H9 (cell line): ENCODE measurements at places on chromosomes 12 and 14. TPM values are rescaled to one million over a fixed set of nuclear protein-coding genes. Genes with fewer than 3 reads are reported as not detected.

- no peak overlapping the region for H3K4me3 ChIP-seq
- H3K27me3 ChIP-seq = no peaks in the 10 kb centered on the region
- H3K4me1 ChIP-seq = no peaks in the 10 kb centered on the region
- no peaks in the 10 kb centered on the region; the same call in 1 of the 3 replicates for H3K36me3 ChIP-seq
These were observed 47.9 kb downstream of the NUAK1 start for GRCh38 chr12:106090591-106091445.

- peaks cover 12% of the 10 kb centered on the region for H3K36me3 ChIP-seq
- H3K4me1 ChIP-seq = no peaks in the 10 kb centered on the region
- DNase-seq = peak; percentile 77
- no peak overlapping the region for H3K27ac ChIP-seq
- no peak overlapping the region for H3K4me3 ChIP-seq
These were observed 69.4 kb upstream of the EVL start for GRCh38 chr14:99995700-99996356.

- no peak overlapping the region for H3K27ac ChIP-seq
- H3K4me1 ChIP-seq = no peaks in the 10 kb centered on the region
- no peak for DNase-seq
- H3K4me3 ChIP-seq = no peak overlapping the region
These were observed 164.3 kb downstream of the SLC5A8 start for GRCh38 chr12:101045486-101046464.

- no peak overlapping the region for H3K4me3 ChIP-seq
- H3K4me1 ChIP-seq = no peaks in the 10 kb centered on the region
- H3K27me3 ChIP-seq = no peaks in the 10 kb centered on the region
- DNase-seq = no peak
- H3K36me3 ChIP-seq = peaks cover 7% of the 10 kb centered on the region; the same call in 2 of the 3 replicates
- H3K27ac ChIP-seq = no peak overlapping the region
These were observed 44.2 kb downstream of the ARID2 start for GRCh38 chr12:45773747-45774146.

- H3K36me3 ChIP-seq = no peaks in the 10 kb centered on the region
- no peaks in the 10 kb centered on the region for H3K4me1 ChIP-seq
These were observed 325.1 kb downstream of the AEBP2 start for GRCh38 chr12:19764408-19764807.

DNA sequence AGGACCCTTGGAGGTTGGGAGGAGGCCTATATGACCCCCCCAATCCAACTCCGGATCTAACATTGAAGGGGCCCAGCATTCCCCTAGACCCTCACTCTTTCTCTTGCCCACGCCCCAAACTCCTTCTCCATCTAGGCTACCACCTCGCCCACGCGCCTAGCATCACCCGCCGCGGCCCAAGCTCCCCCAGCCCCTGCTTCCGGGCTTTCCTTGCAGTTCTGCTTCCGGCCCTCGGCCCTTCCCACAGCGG is 445 bp downstream of the CERS5 start:
- no peaks in the 10 kb centered on the region for H3K4me1 ChIP-seq
- peak overlapping the region; percentile 91 for H3K4me3 ChIP-seq
- no peak for DNase-seq
- no peaks in the 10 kb centered on the region for H3K27me3 ChIP-seq
- H3K27ac ChIP-seq = peak overlapping the region; percentile 25

- no peaks in the 10 kb centered on the region for H3K4me1 ChIP-seq
- no peak overlapping the region for H3K4me3 ChIP-seq
- H3K27ac ChIP-seq = no peak overlapping the region
- H3K27me3 ChIP-seq = no peaks in the 10 kb centered on the region
- no peaks in the 10 kb centered on the region for H3K36me3 ChIP-seq
These were observed 88.1 kb upstream of the CPSF6 start for GRCh38 chr12:69151254-69151764.

DNA sequence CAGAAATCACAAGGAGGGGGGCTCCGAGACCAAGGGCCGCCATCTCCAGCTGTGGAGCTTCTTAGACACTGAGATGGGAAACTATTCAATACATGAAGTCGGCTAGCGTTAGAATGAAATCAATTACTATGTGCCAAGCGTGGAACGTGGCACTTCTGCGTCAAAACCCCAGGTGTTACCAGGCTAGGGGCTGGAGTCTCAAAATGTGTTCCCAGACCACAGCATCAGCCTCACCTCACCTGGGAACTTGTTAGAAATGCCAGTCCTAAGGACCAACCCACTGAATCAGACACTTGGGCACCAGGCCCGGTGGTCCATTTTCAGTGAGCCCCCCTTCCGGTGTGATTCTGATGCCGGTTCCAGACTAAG is 5.0 kb upstream of the SETD1B start:
- DNase-seq = no peak
- no peak overlapping the region for H3K27ac ChIP-seq
- H3K4me3 ChIP-seq = peak overlapping the region; percentile 75
- H3K27me3 ChIP-seq = no peaks in the 10 kb centered on the region

IL31 gene
- total RNA-seq = not detected in 2 replicates

DNA sequence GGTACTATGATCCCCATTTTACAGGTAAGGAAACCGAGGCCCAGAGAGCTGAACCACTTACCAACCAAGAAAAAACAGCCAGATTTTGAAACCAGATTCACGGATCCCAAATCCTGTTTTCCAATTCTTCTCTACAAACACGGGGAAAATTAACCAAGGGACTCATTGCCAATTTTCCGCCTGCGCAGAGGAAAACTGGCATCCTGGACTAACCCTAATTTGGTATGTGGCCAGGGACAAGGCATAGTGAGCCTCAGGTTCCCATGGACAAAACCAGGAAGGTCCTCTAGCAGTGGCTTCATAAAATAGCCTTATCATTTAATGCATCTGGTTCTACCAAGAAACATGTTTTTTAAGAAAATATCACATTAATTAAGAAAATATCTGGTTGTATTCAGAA is 517.3 kb downstream of the MED13L start:
- DNase-seq = no peak
- no peaks in the 10 kb centered on the region for H3K4me1 ChIP-seq
- H3K36me3 ChIP-seq = no peaks in the 10 kb centered on the region
- H3K27me3 ChIP-seq = no peaks in the 10 kb centered on the region

JAG2 gene
- total RNA-seq = 11.3 and 11.4 TPM in 2 replicates

TIMELESS gene
- 64.9 and 68.0 TPM in 2 replicates for total RNA-seq

DNA sequence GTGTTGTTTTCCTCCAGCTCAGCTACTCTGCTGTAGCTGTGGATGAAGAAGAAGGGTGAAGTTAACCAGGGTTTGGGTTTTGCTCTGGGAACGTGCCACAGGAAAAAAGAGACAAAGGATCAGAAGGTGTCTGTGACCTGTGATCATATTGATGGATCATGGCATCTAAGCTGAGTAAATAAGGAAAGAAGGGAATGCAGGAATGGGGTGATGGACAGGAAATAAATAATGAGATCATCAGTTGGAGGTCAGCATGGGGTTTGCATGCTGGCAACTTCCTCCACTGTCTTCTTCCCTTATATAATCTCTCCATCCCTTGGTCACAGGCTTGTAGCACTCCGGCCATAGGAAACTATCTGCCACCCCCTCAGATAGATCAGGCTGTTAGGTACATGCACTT is 430.3 kb upstream of the PDE3A start:
- H3K36me3 ChIP-seq = no peaks in the 10 kb centered on the region
- no peak overlapping the region for H3K4me3 ChIP-seq
- H3K27ac ChIP-seq = no peak overlapping the region
- no peak for DNase-seq
- H3K27me3 ChIP-seq = no peaks in the 10 kb centered on the region

DNA sequence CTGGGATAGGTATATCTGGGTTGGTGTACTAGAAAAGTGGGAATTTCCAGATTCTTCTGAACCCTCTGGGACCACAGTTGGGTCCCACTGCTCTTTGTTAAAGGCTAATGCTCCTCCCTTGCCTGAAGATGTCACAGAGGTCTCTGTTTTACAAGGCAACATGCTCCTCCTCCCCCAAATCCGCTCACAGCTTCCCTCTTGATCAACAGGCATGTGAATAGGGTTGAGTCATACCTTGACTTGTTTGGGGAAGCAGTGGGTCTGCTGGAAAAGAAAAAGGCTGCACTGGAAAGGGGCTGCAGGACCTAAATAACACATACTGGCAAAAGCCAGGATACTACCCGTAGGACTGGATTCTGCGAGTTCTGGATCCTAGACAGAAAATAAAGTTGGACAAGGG is 165.4 kb upstream of the TMEM260 start:
- H3K27ac ChIP-seq = no peak overlapping the region
- no peak overlapping the region for H3K4me3 ChIP-seq
- H3K27me3 ChIP-seq = no peaks in the 10 kb centered on the region

GRCh38 chr14:46136456-46136855 is 515.1 kb downstream of the RPL10L start:
- no peaks in the 10 kb centered on the region for H3K27me3 ChIP-seq
- H3K36me3 ChIP-seq = no peaks in the 10 kb centered on the region
- no peak overlapping the region for H3K27ac ChIP-seq
- DNase-seq = no peak
- no peak overlapping the region for H3K4me3 ChIP-seq

DNA sequence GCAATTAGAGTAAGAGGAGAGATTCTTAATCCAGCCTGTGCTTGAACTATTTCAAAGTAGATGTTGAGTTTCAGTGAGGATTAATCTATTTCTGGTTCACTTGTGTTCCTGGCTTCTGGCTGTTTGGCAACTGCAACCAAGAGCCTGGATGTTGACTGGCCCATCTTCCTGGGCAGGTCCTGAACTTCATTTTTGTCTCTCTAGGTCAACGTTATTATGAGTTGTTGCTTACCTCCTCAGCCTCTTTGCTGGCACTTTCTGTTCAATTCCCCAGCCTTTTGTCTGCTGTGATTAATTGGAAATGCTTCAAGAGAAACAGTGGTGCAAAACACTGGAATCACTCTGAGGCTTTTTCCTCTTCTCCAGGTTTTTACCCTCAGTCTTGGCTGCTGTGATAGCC is 56.8 kb downstream of the TMEM132D start:
- H3K4me1 ChIP-seq = no peaks in the 10 kb centered on the region
- DNase-seq = no peak
- no peaks in the 10 kb centered on the region; the same call in 1 of the 2 replicates for H3K36me3 ChIP-seq
- H3K27me3 ChIP-seq = no peaks in the 10 kb centered on the region
- H3K4me3 ChIP-seq = no peak overlapping the region

- peaks cover 3% of the 10 kb centered on the region; the same call in 1 of the 2 replicates for H3K36me3 ChIP-seq
- no peaks in the 10 kb centered on the region for H3K4me1 ChIP-seq
- DNase-seq = no peak
- no peak overlapping the region for H3K27ac ChIP-seq
These were observed 204.4 kb downstream of the ALX1 start for GRCh38 chr12:85484387-85484786.

SLC10A1 gene
- total RNA-seq = not detected in 2 replicates

RNASE1 gene
- 1.2 and 1.6 TPM in 2 replicates for total RNA-seq

- DNase-seq = no peak
- H3K4me3 ChIP-seq = no peak overlapping the region
- no peaks in the 10 kb centered on the region for H3K36me3 ChIP-seq
- H3K27me3 ChIP-seq = no peaks in the 10 kb centered on the region
- H3K27ac ChIP-seq = no peak overlapping the region
- H3K4me1 ChIP-seq = peaks cover 3% of the 10 kb centered on the region; the same call in 1 of the 2 replicates
These were observed 42.6 kb upstream of the KRR1 start for GRCh38 chr12:75553836-75554555.

- H3K27ac ChIP-seq = no peak overlapping the region
- DNase-seq = no peak
- no peak overlapping the region; the same call in 2 of the 3 replicates for H3K4me3 ChIP-seq
- no peaks in the 10 kb centered on the region for H3K36me3 ChIP-seq
- no peaks in the 10 kb centered on the region for H3K4me1 ChIP-seq
These were observed 70.5 kb downstream of the TRIM9 start for GRCh38 chr14:51024377-51024776.
